ENCODE measurements at places on chromosomes 16 and 17.

DNA sequence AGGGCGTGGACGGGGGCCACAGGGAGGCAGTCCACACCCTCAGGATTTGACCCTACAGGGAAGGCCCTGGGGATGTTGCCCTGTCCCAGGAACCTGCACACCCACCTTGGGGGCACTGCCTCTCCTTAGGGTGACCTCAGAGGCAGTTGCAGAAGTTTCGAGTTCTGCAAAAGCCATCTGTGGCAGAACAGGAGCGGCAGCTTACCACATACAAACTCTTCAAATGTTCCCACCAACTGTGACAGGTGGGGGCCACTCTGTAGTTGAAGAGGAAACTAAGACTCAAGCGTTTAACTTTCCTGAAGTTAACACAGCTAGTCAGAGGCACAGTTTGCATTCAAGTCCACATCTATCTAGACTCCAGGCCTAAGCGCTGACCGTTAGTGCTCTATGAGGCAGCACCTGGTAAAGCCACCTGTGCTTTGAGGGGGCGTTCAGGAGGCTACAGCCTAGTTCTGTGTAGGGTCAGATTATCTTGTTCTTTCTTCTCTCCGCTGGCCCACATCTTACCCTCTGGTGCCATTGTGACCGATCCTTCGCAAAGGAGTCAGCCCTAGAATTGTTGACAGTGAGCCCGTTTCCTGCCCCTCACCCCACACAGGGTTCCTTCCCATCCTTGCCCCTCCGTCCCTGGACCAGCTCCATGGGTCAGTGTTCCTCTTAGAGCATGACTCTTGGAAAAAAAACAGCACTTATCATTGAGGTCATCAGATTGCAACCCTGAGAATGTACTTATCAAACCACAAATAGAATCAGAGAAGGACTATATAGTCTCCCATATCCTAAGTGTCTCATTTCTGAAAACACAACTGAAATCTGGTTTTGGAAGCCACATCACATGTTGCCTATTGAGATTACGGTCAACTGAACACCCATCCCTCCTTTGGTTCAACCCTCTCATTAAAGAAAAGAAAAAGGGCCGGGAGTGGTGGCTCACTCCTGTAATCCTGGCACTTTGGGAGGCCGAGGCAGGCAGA, 45.4 kb downstream of the CDH1 start:
- DNase-seq, result no peak

- no peak for DNase-seq
Observed at GRCh38 chr16:75169899-75170405, 21.6 kb downstream of the ZFP1 start.

- no peak for DNase-seq
Observed at GRCh38 chr16:14035092-14035491, 36.0 kb upstream of the MRTFB start.

GRCh38 chr16:68281368-68282063, 17.2 kb downstream of the SLC7A6 start:
- DNase-seq, result no peak

DNA sequence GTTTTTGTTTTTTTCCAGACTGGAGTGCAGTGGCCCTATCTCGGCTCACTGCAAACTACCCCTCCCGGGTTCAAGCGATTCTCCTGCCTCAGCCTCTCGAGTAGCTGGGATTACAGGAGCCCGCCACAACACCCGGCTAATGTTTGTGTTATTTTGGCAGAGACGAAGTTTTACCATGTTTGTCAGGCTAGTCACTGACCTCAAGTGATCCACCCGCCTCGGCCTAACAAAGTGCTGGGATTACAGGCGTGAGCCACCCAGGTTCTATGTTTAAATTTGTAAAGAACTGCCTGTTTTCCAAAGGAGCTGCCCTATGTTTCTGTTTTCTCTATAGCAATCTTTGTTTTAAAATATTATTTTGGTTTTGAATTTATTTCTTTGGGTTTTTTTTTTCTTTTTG, 13.8 kb upstream of the C16orf87 start:
- DNase-seq, result no peak

DNA sequence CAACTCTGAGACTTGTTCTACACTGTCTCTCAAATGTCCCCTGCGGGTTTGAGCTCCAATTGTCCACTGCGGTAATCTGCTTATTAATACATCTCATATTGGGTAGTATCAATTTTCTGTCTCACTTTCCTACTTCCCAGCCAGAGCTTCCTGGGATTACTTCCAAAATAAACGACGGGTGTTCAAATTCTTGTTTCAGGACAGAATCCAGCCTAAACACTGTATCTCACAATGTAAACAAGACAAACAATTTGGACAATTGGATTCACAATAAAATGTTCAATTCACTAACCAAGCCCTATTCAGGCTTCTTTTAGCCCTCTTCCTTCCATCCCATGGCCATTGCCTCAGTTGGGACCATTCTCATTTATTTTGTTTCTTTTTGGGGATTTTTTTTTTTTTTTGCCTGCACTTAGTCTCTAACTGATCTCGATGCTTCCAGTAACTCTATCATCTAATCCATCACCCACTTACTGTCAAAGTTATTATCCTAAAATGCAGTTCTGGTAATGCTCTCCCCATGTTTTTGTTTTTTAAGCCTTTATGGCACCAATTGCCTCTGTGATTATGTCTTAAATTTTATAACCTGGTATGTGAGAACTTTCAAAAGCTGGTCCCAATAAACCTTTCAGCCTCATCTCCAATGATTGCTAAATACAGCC, 2.0 kb upstream of the VAT1L start:
- no peak for DNase-seq

GRCh38 chr16:24098896-24099295, 157.2 kb upstream of the CACNG3 start:
- no peak for DNase-seq

DNA sequence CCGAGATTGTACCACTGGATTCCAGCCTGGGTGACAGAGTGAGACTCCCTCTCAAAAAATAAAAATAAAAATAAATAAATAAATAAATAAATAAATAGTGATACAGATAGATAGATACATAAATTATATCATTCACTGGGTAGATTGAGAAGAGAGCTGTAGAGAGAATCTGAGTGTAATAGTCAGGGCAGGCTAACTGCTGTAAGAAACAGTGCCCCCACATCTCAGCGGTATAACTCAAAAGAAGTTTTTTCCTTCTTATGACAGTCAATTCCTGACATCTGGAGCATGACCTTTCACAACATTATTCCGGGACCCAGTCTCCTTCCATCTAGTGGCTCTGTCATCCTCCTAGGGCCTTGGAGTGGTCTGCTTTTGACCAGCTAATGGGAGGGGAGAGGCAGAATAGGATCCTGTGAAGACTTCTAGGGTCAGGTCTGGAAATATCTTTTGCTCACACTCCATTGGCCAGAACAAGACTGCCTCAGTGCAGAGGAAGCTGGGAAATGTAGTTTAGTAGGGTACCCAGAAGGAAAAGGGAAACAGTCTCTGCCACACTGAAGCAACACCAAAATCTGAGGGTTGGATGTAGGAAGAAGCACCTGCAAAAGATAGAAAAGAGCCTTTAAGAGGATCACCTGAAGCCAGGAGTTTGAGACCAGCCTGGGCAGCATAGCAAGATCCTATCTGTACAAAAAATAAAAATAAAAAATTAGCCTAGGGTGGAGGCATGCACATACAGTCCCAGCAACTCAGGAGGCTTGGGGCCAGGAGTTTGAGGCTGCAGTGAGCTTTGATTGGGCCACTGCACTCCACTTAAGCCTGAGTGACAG, 3.0 kb upstream of the QPRT start:
- DNase-seq, result no peak

DNA sequence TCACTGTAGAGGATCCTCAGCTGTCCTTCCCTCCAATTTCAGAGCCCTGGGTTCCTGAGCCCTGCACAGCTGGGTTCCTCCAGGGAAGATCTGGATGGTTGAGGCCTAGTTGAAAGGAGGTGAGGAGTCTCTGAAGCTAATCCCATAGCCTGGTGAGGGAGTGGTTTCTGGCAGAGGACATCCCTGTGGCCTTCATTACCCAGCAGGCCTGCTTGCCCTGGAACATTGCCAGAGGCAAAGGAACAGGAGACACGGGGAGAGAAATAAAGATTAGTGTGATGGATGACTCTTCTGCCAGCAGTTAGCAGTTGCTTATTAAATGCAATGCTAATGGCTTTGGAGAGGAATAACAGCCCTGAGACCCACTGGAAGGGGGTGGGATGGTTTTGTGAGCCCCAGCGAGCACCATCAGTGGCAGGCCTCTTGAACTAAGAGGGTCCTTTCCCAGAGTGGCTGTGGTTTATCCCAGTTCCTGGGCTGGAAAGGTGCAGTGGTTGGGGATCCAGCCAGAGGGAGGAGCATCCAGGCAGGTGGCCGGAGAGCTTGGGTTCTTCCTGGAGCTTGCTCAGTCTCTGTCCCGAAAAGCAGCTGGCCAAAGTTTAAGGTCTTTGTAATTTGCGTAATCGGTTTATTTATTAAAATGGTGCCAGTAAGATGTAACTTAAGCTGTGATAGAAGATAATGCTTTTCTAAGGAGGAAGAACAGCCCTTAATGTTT, 209.7 kb downstream of the CCDC182 start:
- DNase-seq, result no peak

DNA sequence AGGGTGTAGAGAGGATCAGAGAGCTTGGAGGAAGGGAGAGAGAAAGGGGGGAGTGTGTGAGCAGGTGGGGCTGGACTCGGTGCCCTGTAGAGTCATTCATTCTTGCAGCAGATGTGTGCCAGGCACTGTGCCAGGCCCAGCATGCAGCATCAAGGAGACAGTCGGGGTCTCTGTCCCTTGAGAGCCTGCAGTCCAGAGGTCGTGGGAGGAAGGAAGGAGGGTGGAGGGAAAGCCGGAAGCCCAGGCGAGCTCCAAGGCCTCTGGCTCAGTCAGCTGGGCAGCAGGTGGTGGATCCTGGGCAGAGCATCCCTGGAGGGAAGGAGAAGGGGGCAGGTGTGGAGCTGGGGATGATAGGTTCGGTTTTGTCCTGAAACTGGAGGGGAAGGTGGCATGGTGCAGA, 27.5 kb downstream of the EPN2 start:
- DNase-seq, result no peak

- peak; percentile 67 for DNase-seq
Observed at GRCh38 chr16:9159839-9160550, 68.6 kb downstream of the HAPSTR1 start.

DNA sequence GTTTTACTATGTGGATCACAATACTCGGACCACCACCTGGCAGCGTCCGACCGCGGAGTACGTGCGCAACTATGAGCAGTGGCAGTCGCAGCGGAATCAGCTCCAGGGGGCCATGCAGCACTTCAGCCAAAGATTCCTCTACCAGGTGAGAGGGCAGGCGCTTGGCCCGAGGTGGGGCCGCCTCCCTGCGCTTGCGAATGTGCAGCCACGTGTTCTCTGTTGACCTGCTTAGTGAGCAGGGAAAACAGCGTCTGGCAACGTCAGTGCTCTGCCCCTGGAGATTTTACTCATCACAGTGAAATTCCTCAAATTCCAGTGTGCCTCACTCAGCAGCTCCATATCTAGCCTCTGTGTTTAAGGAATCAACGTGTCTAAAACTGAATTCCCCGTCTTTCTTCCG, 33.4 kb upstream of the CLEC18A start:
- DNase-seq, result no peak

- peak; percentile 48 for DNase-seq
Observed at GRCh38 chr17:80034791-80035686, 633 bp downstream of the TBC1D16 start.

- no peak for DNase-seq
Observed at GRCh38 chr16:22685459-22685830, 128.5 kb upstream of the HS3ST2 start.

DNA sequence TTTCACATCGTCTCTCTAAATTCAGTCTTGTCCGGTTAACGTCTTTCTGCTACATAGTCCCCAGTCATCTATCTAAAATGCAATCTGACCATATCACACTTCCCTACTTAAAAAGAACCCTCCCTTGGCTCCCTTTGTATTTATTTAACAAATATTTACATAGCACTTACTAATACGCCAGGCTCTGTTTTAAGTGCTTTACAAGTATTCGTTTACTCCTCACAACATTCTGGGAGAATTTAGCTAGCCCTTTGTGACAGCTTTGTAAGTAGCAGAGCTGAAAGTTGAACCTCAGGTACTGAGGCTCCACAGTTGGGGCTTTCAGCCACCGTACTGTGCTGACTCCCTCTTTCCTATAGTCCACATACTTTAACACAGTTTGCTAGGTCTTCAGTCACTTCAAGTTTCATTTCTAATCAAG, 9.2 kb downstream of the PAFAH1B1 start:
- no peak for DNase-seq

- DNase-seq, result no peak
Observed at GRCh38 chr17:784143-784542, 2.0 kb downstream of the MRM3 start.

GRCh38 chr17:78040440-78041385, 82.2 kb downstream of the TNRC6C start:
- peak; percentile 71 for DNase-seq

DNA sequence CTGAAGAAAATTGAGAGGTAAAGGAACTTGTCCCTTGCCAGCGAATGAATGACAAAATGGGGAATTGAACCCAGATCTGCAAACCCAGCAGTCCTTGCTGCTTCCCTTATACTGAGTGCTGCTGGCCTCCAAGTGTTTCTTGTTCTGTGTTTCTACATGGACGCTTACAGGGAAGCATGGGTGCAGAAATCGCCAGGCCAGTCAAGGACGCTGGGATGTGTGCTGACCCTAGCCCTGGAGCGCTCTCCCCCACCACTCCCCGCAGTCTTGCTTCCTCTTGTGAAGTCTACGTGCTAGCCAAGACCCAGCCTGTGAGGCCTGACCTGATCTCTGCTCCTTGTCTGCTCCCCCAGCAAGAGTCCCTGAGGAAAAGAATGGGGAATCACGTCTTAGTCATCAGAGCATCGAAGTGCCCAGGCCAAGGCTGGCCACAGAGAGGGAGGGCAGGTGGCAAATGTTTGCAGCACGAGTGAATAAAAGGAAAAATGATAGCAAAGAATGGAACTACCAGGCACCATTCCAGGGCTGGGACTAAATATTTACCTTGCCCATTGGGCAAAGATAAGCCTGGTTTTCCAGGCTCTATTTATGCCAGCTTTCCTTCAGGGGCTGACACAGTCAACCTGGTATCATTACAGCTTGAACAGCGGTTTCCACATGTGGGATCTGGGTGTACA, 17.4 kb downstream of the CA4 start:
- DNase-seq, result no peak

GRCh38 chr17:71361656-71362450, 759.0 kb upstream of the SOX9 start:
- DNase-seq, result no peak

DNA sequence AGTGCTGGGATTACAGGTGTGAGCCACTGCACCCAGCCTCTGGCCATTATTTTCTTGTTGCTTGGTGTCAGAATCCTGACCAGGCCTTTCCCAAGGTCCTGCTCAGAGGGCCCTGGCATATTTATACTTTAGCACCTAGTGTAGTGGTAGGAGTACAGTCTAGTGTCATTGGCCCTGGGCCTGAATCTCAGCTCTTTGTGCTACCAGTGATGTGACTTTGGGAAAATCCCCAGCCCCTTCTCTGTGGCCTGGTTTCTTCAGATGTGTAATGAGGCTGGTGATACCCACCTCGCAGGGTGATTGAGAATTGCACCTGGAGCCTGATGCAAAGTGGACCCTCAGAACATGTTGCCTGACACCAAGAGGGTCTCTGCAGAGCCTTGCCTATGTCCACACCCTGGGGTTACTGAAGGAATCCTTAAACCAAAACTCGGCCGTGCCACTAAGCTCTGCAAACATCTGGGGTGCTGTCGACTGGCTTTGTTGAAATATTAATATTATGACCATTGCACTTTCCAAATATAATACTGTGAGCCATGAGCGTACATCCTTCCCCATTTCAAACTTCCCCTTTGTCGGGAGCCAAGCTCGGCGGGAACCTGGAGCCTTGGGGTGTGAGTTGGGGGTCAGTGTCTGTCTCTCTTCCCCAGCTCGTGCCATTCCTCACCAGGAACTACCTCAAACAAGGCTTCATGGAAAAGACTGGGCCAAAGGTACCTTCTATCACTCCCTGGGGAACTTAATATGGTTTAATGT, 18.0 kb upstream of the RNF135 start:
- no peak for DNase-seq

- no peak for DNase-seq
Observed at GRCh38 chr16:56316545-56316944, 108.8 kb downstream of the AMFR start.
